ENCODE measurements at places on chromosomes 3 and 15.

DNA sequence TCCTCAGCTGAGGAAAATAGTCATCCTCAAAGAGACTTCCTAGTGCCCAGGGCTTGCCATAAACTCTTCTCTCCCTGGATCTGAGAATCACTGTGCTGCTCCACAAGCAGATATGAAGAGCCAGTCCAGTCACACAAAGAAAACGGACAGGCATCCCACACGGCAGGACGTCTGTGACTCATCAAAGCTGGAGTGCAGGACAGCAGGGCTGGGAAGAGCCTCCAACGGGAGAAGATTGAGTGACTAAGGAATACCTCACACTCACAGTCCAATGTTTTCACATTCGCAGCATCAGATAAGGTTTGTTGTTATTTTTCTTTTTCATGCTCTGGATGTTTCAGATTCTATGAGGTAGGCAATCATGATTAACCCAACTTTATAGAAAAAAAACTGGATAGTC, 57.8 kb downstream of the NEK10 start:
- no peak for DNase-seq

GRCh38 chr3:165181556-165181955, 14.6 kb downstream of the SLITRK3 start:
- no peak for DNase-seq

- DNase-seq, result no peak
These were observed 58.4 kb downstream of the TBC1D2B start for GRCh38 chr15:78018946-78019644.

- DNase-seq, result no peak
These were observed 18.7 kb downstream of the USF3 start for GRCh38 chr3:113677737-113678136.

GRCh38 chr3:38587548-38588131, 61.8 kb downstream of the SCN5A start:
- no peak for DNase-seq

DNA sequence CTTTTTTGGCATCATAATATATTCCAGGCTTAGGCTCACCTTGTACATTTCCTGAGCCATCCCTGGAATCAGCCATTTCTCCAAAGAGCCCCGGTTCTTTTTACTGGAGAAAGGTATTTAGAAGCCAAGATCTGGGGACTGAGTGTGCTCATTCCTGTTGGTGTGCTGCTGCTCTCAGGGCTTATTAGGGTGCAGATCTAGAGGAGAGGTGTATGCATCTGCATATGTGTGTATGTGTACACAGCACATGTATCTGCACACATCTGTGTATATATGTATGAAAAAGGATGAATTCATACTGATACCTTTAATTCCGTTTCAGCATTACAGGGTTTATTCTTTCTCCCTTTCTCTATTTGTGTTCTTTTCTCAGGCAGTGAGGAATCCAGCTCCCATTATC, 162.1 kb upstream of the BHLHE40 start:
- DNase-seq, result no peak

- DNase-seq, result no peak
These were observed 75.1 kb upstream of the PHLDB2 start for GRCh38 chr3:111784001-111784400.
